Osteoblast (primary cell): ENCODE measurements at places on chromosomes 13 and 19.

- no peak for DNase-seq
Observed at GRCh38 chr13:21710163-21710562, 39.3 kb downstream of the FGF9 start.

- peak; percentile 62 for DNase-seq
Observed at GRCh38 chr19:50020481-50020880, 4.7 kb downstream of the VRK3 start.

DNA sequence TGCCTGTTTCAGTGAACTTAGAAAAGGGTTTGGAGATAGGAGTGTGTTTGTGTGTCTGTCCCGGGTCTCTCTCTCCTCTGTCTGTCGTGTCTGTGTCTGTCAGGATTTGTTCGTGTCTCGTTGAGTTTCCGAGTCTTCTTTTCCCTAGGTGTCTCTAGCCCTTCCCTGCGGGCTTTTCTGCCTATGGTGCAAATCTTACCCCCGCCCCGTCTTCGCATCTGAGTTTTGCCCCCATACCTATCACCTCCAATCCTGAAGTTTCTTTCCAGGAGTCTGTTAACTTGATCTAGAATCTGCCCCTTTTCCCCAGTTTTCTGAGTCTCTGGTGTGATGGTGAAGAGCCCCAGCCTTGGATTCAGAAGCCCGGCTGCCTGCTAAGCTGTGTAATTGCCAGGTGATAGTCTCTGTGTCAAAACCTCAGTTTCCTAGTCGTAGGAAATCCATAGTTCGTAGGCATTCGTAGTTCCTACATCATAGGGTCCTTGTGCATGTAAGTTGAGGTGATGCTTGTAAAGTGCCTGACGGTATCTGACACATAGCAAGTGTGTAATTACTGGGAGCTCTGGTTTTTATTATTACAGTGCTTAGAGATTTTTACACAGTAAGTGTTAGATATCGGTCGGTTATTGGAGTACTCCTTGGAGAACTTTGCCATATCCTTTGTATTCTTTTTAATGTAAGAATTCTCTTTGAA, 782 bp downstream of the EPN1 start:
- no peak for DNase-seq

- DNase-seq = no peak
Observed at GRCh38 chr19:4922530-4923275, 13.4 kb downstream of the UHRF1 start.

- no peak for DNase-seq
Observed at GRCh38 chr13:32669030-32669646, 82.9 kb downstream of the PDS5B start.

DNA sequence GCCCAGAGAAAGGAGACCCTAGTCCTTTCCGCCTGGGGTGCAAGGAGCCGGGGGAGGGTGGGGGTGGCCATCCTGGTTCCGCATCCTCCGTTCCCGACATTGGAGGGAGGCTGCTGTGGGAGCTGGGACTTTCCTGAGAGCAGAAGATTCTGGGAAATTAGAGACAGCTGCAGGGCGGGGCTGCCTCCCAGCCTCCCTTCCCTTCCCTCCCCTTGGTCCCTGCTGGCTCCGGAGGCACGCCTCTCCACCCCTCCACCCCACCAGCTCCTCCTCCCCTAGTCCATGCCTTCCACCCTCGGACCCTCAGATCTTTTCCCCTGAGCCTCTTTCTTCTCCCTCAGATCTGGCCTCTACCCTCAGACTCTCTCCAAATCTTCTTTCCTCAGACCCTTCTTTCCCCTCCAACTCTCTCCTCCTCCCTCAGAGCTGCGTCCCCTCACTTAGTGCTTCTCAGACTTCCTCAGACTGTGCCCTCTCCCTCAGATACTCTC, 3.1 kb upstream of the BCL3 start:
- DNase-seq = peak; percentile 95

DNA sequence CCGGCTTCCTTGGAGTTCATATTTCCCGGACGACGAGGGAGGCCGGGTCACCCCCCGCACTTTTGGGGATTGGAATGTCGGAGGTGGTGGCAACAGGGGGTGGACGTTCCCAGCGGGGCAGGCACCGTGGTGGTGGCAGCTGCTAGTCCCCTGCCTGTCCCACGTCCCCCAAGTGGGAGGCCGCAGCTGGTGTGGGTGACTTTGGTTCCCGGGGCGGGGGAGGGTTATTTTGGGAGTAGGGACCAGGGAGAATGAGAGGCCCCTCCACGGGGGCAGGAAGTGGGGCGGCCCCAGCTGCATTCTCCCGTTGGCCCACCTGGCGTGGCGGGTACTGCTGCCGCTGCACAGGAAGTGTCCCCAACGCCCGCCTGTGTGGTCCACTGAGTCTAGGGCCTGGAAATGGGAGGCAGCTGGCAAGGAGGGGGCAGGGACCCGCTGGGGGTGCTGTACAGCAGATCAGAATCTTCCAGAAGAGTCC, 11.1 kb upstream of the PLIN3 start:
- DNase-seq = no peak

DNA sequence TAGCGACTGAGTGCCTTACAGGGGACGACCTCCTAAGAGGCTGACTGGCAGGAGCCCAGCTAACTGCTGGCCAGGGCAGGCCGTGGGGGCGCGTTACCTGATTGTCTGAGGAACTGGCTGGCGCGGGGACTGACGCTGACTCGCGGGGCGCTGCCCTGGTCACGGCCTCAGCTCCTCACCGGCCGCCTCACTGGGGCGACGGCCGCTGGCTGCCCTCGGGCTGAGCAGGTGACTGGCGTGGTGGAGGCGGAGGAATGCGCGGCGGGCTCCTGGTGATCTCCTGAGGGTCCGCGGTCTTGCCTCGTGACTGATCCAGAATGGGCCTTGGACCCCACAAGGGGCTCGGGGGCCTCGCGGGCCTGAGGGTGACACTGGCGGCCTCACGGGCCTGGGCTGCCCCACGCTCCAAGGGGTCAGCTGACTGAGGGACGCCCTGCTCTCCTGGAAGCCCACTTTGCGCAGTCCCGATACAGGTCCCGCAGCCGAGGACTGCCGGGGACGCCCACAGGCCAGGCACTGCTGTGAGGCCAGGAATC, 39.3 kb downstream of the SIGLEC7 start:
- no peak for DNase-seq

GRCh38 chr19:39405958-39406655, 540 bp upstream of the ZFP36 start:
- DNase-seq = no peak

DNA sequence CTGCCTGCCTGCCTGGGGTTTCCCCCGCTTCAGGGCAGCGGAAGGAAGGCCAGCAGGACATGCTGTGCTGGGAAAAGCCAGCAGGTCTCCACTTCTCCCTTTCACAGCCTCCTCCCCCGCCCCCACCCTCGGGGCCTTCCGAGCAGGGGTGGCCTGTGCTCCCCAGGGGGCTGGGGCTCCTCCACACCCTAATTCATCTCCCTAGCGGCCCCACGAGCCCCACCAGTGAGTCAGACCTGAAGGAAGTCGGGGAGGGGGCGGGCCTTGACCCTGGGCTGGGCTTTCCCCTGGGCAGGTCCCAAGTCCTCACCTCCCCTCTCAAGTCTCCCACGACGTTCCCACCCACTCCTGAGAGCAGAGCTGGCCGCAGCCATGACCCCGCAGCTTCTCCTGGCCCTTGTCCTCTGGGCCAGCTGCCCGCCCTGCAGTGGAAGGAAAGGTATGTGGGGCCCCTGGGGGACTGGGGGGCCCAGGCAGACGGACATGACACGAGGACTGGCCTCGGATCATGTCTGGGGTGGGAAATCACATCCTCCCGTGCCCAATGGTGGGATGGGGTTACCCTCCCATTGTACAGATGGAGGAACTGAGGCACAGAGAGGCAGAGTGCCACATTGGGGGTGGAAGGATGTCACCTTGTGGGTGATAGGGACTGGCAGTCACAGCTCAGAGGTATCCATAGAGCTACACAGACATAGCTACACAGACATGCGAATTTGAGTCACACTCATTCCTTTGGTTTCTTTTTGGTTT, at the start of gene EBI3:
EBI3 (plus strand) TSS at position 345 of the 753 bp plus-strand sequence; CDS start at position 373, 28 bp downstream.
- peak; percentile 78 for DNase-seq

DNA sequence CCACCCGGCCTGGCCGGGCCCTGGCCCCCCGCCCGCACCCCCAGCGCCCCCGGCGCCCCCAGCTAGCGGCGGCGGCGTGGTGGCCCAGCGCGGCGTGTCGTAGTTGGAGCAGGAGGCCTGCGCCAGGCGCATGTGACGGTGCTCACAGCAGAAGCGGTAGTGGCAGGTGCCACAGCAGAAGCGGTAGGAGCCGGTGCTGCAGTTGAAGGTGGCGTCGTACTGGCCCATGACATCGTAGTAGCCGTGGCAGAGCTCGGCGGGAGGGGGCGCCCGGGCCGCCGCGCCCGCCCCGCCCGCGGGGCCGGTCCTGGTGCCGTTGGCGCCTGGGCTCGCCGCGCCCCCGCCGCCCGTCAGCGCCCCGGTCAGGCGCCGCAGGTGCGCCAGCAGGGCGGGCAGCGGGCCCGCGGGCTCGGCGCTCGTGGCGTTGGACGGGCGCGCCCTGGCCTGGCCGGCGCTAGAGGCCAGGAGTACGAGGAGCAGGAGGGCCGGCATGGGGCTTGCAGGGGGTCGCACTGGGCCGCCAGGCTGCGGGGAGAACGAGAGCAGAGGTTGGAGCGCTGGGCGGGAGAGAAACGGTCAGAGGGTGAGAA, 633 bp downstream of the SHISA7 start:
- peak; percentile 72 for DNase-seq

DNA sequence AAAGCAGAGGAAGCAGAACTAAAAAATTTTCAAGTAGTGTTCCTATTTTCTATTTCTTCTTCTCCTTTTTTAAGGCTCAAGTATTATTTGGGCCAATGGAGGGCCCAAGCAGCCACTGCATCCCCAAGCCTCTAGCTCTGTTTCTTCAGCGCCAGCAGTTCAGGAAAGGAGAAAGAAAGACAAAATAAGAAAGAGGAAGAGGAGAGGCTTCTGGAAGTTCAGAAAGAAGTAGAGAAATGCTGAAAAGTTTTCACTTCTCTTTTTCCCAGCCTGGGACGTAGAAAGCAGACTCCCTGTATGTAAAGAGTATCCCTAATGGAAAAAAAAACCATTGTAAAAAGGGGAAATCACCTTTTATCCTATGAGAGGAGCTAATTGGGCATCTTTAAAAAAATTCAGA, 165.5 kb upstream of the KLF12 start:
- DNase-seq = no peak

- DNase-seq = no peak
Observed at GRCh38 chr13:30502237-30502636, 36.5 kb upstream of the HMGB1 start.
